ENCODE measurements at places on chromosomes 1 and 21. TPM values are rescaled to one million over a fixed set of nuclear protein-coding genes. Genes with fewer than 3 reads are reported as not detected.
A peak's percentile ranks its signal among the peaks of the same experiment; 100 is the strongest.

ARTN gene
- 1.4 TPM for total RNA-seq

SNX7 gene
- total RNA-seq, result 21.3 TPM

- peak overlapping the region; percentile 73 for H3K27ac ChIP-seq
- DNase-seq, result no peak
- no peak overlapping the region for H3K4me3 ChIP-seq
- H3K4me1 ChIP-seq, result peaks cover 5% of the 10 kb centered on the region
- H3K27me3 ChIP-seq, result no peaks in the 10 kb centered on the region
These were observed 35.1 kb downstream of the CLEC20A start for GRCh38 chr1:178461701-178462100.

GRCh38 chr1:151611288-151611790 lies 511 bp upstream of the SNX27 start:
- DNase-seq, result no peak
- no peaks in the 10 kb centered on the region for H3K27me3 ChIP-seq
- H3K4me1 ChIP-seq, result peaks cover 48% of the 10 kb centered on the region

DNA sequence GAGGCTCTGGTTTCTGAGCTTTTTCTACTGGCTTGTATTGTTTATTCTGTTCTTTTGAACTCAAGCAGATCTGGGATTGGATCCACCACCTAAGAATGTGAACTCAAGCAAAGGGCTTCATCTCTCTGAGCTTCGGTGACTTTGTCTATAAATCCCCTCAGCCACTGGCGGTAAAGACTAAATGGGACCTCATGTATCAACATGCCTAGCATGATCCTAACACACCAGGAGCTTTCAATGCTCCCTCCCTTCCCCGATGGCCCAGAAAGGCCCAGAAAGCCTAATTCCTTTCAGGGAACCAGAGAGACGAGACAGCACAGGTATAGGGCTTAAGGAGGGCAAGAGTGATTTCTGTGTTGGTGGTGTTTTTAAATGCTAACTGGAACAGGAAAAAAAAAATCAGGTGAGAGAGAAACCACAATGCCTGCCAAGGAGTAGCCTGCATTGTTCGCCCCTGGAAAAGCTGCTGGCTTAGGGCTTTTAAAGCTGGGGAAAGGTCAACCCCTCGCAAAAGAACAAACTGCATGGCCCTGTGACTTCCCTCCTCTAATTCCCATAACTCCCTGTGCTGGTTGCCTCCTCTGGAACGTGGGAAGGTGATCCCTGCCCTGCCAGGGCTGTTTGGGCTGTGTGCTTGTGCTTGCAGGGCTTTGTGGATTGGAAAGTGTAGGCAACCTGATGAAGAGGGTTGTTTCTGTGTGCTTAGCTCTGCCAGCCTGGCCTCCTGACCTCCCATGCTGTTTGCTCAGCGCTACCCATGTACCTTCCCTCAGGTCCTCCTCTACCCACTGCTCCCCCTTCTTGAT lies 147.0 kb downstream of the PLPP3 start:
- no peaks in the 10 kb centered on the region for H3K4me1 ChIP-seq
- no peaks in the 10 kb centered on the region for H3K27me3 ChIP-seq
- DNase-seq, result no peak

DNA sequence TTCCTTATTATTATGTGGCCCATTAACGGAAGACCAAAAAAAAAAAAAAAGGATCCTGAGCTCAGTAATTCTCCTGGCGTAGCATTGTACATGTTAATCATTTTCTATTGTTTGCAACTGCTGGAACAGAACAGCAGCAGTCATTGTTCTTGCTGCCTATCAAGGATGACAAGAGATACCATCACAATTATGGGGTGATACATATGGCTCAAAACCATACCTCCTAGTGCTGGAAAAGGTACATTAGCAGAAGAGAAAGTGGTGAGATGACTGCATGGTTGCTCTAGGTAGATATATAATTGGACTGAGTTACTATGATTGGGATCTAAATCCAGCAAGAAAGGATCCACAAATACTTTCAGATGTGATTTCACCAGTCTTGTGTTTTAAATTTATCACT lies 13.3 kb upstream of the TLR5 start:
- H3K27ac ChIP-seq, result no peak overlapping the region
- no peak for DNase-seq
- H3K4me1 ChIP-seq, result no peaks in the 10 kb centered on the region
- H3K36me3 ChIP-seq, result no peaks in the 10 kb centered on the region

DNA sequence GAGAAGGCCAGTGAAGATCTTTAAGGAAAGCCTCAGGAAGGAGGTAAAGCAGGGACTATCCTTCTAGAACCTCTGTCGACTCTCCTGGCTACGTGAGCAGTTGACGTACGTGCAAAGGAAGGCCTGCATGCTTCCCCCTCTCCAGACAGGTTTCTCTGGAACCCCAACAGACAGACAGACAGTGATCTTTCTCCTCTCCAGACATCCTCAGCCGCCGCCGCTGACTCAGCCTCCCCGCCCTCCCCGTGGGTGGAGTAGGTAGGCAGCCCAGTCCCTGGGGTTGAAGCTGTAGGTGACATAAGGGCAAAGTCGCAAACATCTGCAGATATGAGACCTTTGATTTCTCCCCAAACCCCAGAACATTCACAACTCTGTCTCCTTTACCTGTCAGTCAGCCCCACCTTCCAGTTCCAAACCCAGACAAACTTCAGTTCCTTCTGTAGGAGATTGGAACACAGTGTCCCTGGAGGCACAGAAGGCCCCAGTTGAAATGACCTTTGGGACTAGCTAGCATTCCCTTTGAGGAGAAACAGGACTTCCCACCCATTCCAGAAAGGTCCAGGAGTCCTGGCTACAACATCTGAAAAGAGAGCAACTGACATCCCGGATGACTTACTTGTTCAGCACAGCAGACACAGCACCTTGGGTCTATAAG lies 146.0 kb upstream of the JUN start:
- no peaks in the 10 kb centered on the region for H3K4me1 ChIP-seq
- DNase-seq, result no peak
- no peak overlapping the region for H3K27ac ChIP-seq

DNA sequence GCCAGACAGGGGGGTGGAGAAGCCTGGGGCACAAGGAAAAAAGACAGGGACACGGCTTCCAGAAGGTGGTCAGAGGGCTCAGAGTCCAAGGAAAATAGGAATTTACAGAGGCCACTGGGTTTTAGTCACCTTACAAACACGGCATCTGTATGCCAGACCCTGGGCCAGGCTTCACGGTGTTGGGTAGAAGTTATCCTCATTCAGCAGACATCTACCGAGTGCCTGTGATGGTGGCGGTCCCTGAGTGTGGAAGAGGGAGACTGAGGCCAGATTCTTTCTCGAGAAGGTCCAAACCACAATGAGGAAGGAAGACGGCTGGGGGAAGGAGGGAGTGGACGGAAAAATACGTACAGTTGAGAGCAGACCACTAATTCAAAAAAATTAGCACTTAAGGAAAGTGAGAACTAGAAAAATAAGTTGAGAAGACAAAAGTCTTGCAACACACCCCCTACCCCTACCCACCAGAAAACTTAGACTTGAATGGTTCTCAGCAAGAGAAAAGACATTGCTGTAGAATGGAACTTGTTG lies 864 bp upstream of the BTG2 start:
- peaks cover 39% of the 10 kb centered on the region for H3K4me1 ChIP-seq
- peak overlapping the region; percentile 3 for H3K4me3 ChIP-seq
- peak overlapping the region; percentile 94 for H3K27ac ChIP-seq
- peaks cover 18% of the 10 kb centered on the region for H3K36me3 ChIP-seq
- no peaks in the 10 kb centered on the region for H3K27me3 ChIP-seq

GRCh38 chr1:15381805-15382204 lies 27.9 kb upstream of the EFHD2 start:
- H3K4me1 ChIP-seq, result peaks cover 11% of the 10 kb centered on the region
- DNase-seq, result no peak
- no peak overlapping the region for H3K27ac ChIP-seq
- H3K36me3 ChIP-seq, result no peaks in the 10 kb centered on the region
- H3K27me3 ChIP-seq, result no peaks in the 10 kb centered on the region

GRCh38 chr1:86616871-86617270 lies 70.0 kb downstream of the CLCA4 start:
- no peak overlapping the region for H3K27ac ChIP-seq
- no peak for DNase-seq
- no peaks in the 10 kb centered on the region for H3K36me3 ChIP-seq
- H3K4me3 ChIP-seq, result no peak overlapping the region
- no peaks in the 10 kb centered on the region for H3K4me1 ChIP-seq
- H3K27me3 ChIP-seq, result no peaks in the 10 kb centered on the region

GRCh38 chr21:36743008-36743407 lies 44.1 kb downstream of the SIM2 start:
- H3K36me3 ChIP-seq, result no peaks in the 10 kb centered on the region
- no peak for DNase-seq
- H3K4me1 ChIP-seq, result peaks cover 8% of the 10 kb centered on the region

DNA sequence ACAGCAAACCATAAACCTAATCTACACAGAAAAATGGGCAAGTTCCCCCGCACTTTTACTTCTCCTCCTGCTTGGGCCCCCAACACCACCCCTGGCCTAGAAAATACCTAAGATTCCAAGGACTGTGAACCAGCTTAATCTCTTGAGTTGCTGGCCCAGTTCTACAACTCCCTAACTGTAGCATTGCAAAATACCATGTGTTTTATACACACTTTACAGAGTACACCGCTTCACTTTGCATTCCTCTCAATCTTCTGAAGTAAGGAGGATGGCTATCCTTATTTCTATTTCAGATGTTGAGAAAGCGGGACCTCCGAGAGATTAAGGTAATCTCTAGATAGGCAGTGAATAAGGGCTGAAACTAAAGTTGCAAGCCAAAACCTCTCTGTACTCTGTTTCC lies 408.3 kb upstream of the NR5A2 start:
- no peak overlapping the region for H3K27ac ChIP-seq
- no peaks in the 10 kb centered on the region for H3K36me3 ChIP-seq
- no peak for DNase-seq
- no peaks in the 10 kb centered on the region for H3K4me1 ChIP-seq

GRCh38 chr1:94851571-94851970 lies 31.4 kb downstream of the SLC44A3 start:
- H3K36me3 ChIP-seq, result no peaks in the 10 kb centered on the region
- DNase-seq, result no peak
- no peak overlapping the region for H3K4me3 ChIP-seq

GRCh38 chr1:168907053-168907452 lies 178.0 kb upstream of the DPT start:
- no peaks in the 10 kb centered on the region for H3K4me1 ChIP-seq
- DNase-seq, result no peak
- H3K27ac ChIP-seq, result no peak overlapping the region

GRCh38 chr1:70112838-70113237 lies 92.5 kb downstream of the LRRC40 start:
- H3K4me3 ChIP-seq, result no peak overlapping the region
- H3K27me3 ChIP-seq, result no peaks in the 10 kb centered on the region
- DNase-seq, result no peak

- peaks cover 26% of the 10 kb centered on the region for H3K4me1 ChIP-seq
- DNase-seq, result no peak
- no peak overlapping the region for H3K4me3 ChIP-seq
- H3K27me3 ChIP-seq, result no peaks in the 10 kb centered on the region
- no peaks in the 10 kb centered on the region for H3K36me3 ChIP-seq
These were observed 10.0 kb upstream of the B4GALT3 start for GRCh38 chr1:161187311-161187710.

DNA sequence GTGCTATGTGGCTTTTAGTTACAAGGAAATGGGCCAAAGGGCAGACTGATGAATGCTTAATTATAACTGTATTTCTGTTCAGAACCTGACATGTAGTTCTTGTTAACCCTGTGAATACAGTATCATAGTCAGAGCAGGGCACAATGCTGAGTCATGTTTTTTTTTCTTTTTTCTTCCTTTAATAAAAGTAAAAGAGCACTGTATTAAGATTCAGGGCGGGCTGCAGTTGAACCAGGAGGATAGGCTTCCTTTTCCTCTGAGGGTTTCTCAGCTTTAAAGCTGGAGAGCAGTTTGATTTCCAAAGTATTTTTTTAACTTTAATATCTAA lies 8.7 kb downstream of the CLDN8 start:
- no peak overlapping the region for H3K4me3 ChIP-seq
- no peak overlapping the region for H3K27ac ChIP-seq
- H3K27me3 ChIP-seq, result no peaks in the 10 kb centered on the region
- DNase-seq, result no peak

- DNase-seq, result no peak
- no peaks in the 10 kb centered on the region for H3K27me3 ChIP-seq
- no peak overlapping the region for H3K27ac ChIP-seq
- H3K36me3 ChIP-seq, result no peaks in the 10 kb centered on the region
- peaks cover 37% of the 10 kb centered on the region for H3K4me1 ChIP-seq
- no peak overlapping the region for H3K4me3 ChIP-seq
These were observed 12.9 kb downstream of the C1orf116 start for GRCh38 chr1:207019661-207020060.

GRCh38 chr1:204623365-204623893 lies 62.1 kb downstream of the LRRN2 start:
- no peak overlapping the region for H3K27ac ChIP-seq
- no peak for DNase-seq
- H3K27me3 ChIP-seq, result no peaks in the 10 kb centered on the region
- no peaks in the 10 kb centered on the region for H3K36me3 ChIP-seq

- no peaks in the 10 kb centered on the region for H3K27me3 ChIP-seq
- no peak overlapping the region for H3K27ac ChIP-seq
- no peak overlapping the region for H3K4me3 ChIP-seq
- H3K36me3 ChIP-seq, result no peaks in the 10 kb centered on the region
These were observed 49.5 kb downstream of the FGGY start for GRCh38 chr1:59346429-59346828.

GRCh38 chr1:165075725-165076370 lies 280.7 kb downstream of the LMX1A start:
- no peak overlapping the region for H3K27ac ChIP-seq
- DNase-seq, result no peak
- H3K4me3 ChIP-seq, result no peak overlapping the region
- H3K4me1 ChIP-seq, result no peaks in the 10 kb centered on the region
- H3K27me3 ChIP-seq, result no peaks in the 10 kb centered on the region
- H3K36me3 ChIP-seq, result no peaks in the 10 kb centered on the region

GRCh38 chr1:72105201-72105600 lies 177.1 kb downstream of the NEGR1 start:
- no peaks in the 10 kb centered on the region for H3K27me3 ChIP-seq
- no peak overlapping the region for H3K27ac ChIP-seq
- H3K4me3 ChIP-seq, result no peak overlapping the region
- peaks cover 7% of the 10 kb centered on the region for H3K4me1 ChIP-seq
- DNase-seq, result no peak

GRCh38 chr1:89259283-89259971 lies 13.2 kb downstream of the GBP5 start:
- H3K36me3 ChIP-seq, result no peaks in the 10 kb centered on the region
- no peak overlapping the region for H3K4me3 ChIP-seq
- H3K4me1 ChIP-seq, result peaks cover 30% of the 10 kb centered on the region
- no peaks in the 10 kb centered on the region for H3K27me3 ChIP-seq
- H3K27ac ChIP-seq, result no peak overlapping the region
- DNase-seq, result no peak

Data from tibial nerve (tissue), 4 donors.